ENCODE measurements at places on chromosomes 16 and 17. TPM values are rescaled to one million over a fixed set of nuclear protein-coding genes. Genes with fewer than 3 reads are reported as not detected.

EPN3 gene
- 111 TPM for total RNA-seq

DNA sequence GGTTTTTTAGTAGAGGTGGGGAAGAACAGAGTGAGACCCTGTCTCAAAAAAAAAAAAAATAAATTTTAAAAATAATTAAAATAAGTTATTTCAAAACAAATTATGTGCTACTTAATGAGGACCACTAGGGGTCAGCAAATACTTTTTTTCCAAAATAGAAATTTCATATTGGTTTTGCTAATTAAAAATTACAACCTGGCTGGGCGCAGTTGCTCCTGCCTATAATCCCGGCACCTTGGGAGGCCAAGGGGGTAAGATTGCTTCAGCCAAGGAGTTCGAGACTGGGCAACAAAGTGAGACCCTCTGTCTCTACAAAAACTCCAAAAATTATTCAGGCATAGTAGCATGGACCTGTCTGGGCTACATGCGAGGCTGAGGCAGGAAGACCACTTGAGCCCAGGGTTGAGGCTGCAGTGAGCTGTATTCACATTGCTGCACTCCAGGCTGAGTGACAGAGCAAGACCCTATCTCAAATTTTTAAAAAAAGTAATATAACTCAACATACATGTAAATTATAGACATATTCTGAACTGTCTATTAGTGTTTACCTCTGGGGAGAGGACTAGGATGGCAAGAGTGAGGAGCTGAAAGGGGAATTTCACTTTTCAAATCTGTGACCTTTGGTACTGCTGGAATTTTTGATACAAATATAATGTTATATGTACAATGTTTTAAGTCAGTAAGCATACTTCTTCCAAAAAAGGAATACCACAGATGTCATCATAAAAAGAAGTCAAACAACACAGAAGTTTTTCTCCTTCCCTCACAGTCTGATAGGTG lies 8.1 kb downstream of the MEIOB start:
- no peak for DNase-seq

- no peak for DNase-seq
Measured at GRCh38 chr16:82832821-82833220, 206.1 kb downstream of the CDH13 start.

GRCh38 chr16:12119562-12119961 lies 143.0 kb downstream of the SNX29 start:
- DNase-seq, result no peak

DNA sequence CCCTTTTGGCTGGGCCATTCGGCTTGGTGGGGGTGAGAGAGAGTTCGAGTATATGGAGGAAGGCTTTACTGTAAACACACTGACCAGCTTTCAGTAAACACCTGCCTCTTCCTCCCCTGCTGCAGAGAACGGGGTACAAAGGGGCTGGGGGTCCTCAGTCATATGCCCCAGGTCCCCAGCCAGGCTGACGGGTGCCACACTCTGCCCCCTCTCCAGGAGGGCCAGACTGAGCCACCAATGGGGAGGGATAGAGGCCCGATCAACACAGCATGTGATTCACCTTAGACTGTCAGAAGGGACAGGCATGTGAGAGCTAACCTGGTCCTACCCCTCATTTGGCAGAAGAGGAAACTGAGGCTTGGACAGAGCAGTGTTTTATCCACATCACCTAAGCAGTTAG lies 13.0 kb downstream of the NHERF1 start:
- no peak for DNase-seq

GRCh38 chr16:57862698-57863433 lies 60.6 kb upstream of the KIFC3 start:
- no peak for DNase-seq

DNA sequence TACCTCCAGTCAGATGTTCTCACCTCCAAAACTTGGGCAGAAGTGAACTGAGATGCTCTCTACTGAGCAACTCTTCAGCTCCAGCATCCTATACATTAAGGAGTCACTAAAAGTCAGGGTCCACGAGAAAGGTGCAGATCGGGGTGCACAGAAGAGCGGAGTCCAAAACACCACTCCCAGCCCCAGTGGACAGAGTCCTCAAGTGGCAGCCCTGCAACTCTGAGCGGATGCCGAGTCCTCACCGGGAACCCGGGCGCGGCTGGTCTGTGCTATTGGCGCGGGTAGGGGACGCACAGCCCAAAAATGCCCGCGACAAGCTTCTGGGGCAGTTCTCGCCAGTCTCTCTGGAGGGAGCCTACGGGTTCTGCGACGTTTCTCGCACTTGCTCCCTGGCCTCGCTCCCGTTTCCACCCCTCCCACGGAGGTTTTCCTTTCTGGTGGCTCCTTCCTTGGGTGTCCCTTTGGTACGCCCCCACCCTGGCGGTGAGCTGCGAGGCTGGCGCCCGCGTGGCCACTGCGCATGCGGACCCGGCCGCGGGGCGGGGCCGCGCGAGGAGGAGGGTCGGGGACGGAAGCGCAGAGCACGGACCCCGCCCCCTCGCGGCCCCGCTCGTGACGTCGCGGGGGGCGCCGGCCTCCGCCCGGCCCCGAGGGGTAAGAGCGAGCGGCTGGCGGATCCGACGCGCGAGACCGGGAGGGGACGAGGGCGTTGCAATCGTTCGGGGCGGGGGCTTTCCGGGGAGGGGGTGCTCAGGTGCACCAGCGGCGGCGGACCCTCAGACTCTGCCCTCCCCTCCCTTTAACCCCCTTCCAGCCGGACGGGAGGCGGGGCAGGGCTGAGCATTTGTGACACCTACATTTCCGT lies at the start of gene TMEM219:
TMEM219 (plus strand) TSS at position 601 of the 865 bp plus-strand sequence. CDS start 1,065 bp downstream, outside the sequence.
- peak; percentile 22 for DNase-seq

DNA sequence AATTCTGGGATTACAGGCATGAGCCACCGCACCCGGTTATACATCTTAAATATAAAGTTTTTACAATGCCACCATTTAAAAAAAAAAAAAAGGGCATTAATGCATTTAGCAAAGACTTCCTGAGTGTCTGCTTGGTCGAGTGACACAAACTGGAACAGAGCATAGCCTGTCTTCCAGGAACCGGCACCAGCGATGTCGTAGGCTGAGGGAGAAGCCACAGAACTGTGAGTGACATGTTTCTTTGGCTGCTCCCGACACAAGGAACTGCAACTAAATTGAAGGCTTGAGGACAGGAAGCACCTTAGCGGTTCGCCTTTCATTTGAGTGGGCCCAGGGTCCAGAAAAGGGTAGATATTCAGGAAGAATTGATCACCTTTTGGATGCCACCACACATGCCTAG lies 717.8 kb downstream of the MAF start:
- DNase-seq, result no peak

Measured in esophagus squamous epithelium (tissue), 5 donors.